ENCODE measurements at places on chromosomes 11 and 22. TPM values are rescaled to one million over a fixed set of nuclear protein-coding genes. Genes with fewer than 3 reads are reported as not detected.

- H3K4me3 ChIP-seq = no peak overlapping the region
- H3K27ac ChIP-seq = no peak overlapping the region
- no peak for DNase-seq
- H3K27me3 ChIP-seq = no peaks in the 10 kb centered on the region
- no peaks in the 10 kb centered on the region for H3K36me3 ChIP-seq
- H3K4me1 ChIP-seq = no peaks in the 10 kb centered on the region
These were observed 59.7 kb downstream of the SPON1 start for GRCh38 chr11:14022251-14022650.

DNA sequence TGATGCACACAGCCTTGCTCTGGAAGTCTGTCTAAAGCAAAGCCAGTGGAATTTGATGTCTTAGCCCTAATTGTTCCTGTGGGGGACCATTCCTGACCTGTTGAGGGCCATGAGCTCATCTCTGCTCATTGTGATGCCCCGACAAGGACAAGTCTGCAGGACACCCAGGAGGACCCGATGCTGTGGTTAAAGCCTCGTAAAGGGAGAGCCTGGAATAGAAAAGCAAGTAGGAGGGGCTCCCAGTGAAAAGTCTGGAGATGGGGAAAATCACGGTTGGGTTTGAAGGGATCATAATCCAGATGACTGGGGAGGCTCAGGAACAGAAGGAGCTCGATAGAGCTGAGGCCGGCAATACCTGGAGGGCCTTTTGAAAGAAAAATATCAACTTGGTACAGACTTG is 98.5 kb upstream of the RAG2 start:
- no peak overlapping the region for H3K27ac ChIP-seq
- H3K36me3 ChIP-seq = no peaks in the 10 kb centered on the region
- H3K4me1 ChIP-seq = no peaks in the 10 kb centered on the region
- H3K27me3 ChIP-seq = no peaks in the 10 kb centered on the region
- DNase-seq = no peak

The OR2AG1 gene
- not detected for total RNA-seq

DNA sequence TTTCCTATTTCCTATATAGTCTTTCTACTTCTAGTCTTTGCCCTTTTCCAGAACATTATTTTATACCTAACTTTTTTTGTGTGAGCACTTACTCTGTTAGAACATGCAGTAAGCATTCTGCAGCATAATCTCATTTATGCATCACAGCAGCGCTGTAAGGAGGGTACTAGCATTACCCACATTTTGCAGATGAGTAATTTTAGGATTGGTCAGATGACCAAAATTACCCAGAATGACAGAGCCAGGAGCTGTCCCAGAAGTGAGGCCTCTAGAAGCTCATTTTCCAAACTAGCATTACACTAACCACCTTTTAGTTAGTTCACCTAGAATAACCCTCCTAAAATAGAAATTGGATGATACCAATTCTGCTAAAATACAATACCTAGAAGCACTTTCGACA is 47.1 kb upstream of the ARHGAP32 start:
- no peak overlapping the region for H3K27ac ChIP-seq
- no peaks in the 10 kb centered on the region for H3K36me3 ChIP-seq
- H3K27me3 ChIP-seq = no peaks in the 10 kb centered on the region
- H3K4me3 ChIP-seq = no peak overlapping the region
- H3K4me1 ChIP-seq = no peaks in the 10 kb centered on the region

DNA sequence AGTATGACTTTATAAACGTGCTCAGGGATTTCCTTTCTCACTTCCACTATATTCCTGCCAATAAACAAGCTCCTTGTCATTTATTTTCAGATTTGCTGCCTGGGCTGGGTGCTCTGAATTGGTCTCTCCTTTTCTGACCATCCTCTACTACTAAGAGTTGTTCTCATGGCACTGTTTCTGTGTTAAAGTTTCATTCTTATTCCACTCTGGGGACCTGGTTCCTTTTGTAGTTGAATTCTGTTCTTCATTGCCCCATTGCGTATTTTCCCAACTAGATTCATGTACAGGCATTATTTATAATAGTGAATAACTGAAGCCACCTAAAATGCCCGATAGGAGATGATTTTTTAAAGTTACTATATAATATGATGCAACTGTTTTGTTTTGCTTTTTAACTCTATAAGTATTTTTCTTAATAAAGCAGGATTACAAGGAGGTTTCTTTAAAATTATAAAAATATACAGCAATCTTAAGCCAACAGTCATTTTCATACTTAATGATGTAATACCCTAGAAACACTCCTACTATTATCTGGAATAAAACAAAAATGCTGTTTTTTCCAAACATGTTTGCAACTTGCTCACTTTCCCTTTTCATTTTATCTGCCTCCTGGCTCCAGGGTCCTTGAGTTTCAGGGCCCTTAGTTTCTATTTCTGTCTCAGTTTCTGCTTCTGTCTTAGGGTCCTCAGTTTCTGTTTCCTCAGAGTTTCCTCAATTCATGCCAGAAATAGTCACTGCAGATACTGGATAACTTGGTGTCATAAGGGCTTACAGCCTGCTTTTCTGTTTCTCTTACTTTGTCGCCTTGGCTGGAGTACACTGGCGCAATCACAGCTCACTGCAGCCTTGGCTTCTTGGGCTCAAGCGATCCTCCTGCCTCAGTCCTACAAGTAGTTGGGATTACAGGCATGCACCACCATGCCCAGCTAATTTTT is 9.8 kb upstream of the FUT4 start:
- no peaks in the 10 kb centered on the region for H3K4me1 ChIP-seq
- no peak overlapping the region for H3K27ac ChIP-seq
- no peaks in the 10 kb centered on the region for H3K36me3 ChIP-seq
- no peak for DNase-seq
- H3K27me3 ChIP-seq = no peaks in the 10 kb centered on the region
- no peak overlapping the region for H3K4me3 ChIP-seq

The TMEM135 gene
- total RNA-seq = 10.6 TPM

The TRIM49D1 gene
- total RNA-seq = not detected

The PATE4 gene
- not detected for total RNA-seq

GRCh38 chr22:39527481-39527961 is 5.0 kb downstream of the RPS19BP1 start:
- H3K4me3 ChIP-seq = no peak overlapping the region
- peaks cover 57% of the 10 kb centered on the region for H3K36me3 ChIP-seq
- no peak for DNase-seq

The TESMIN gene
- 5.0 TPM for total RNA-seq

DNA sequence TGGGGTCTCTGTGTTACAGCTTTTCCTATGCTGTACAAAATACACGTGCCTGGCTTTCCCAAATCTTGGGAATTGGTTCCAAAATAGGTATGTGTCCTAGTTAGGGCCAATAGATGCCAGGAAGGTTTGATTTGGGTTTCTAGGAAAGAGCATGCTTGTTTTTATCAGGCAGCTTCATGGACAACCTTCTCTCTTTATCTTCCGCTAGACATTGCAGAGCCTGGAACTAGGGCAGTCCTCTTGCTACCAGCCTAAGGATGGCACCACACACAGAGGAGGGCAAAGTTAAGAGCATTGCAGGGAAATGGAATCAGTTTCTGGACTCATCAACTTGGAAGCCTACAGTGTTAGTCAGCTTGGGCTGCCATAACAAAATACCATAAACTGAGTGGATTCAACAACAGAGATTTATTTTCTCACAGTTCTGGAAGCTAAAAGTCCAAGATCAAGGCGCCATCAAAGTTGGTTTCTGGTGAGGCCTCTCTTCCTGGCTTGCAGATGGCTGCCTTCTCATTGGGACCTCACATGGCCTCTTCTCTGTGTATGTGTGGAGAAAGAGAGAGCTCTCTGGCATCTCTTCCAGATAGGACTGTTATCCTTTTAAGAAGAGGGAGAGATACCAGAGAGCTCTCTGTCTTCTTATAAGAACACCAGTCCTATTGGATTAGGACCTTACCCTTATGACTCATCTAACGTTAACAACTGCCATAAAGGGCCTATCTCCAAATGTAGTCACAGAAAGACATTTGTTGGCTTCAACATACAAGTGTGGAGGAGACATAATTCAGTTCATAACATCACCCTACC is 27.3 kb upstream of the CREB3L1 start:
- no peak overlapping the region for H3K27ac ChIP-seq
- no peaks in the 10 kb centered on the region for H3K36me3 ChIP-seq
- H3K4me3 ChIP-seq = no peak overlapping the region
- no peaks in the 10 kb centered on the region for H3K4me1 ChIP-seq
- no peak for DNase-seq

- DNase-seq = no peak
- no peak overlapping the region for H3K4me3 ChIP-seq
- no peaks in the 10 kb centered on the region for H3K4me1 ChIP-seq
- no peaks in the 10 kb centered on the region for H3K36me3 ChIP-seq
These were observed 297.1 kb downstream of the NELL1 start for GRCh38 chr11:20966489-20966888.

GRCh38 chr11:119420631-119421030 is 2.3 kb downstream of the THY1 start:
- H3K4me3 ChIP-seq = no peak overlapping the region
- H3K27me3 ChIP-seq = no peaks in the 10 kb centered on the region
- no peaks in the 10 kb centered on the region for H3K36me3 ChIP-seq
- no peaks in the 10 kb centered on the region for H3K4me1 ChIP-seq
- H3K27ac ChIP-seq = no peak overlapping the region
- DNase-seq = no peak

The OR51B5 gene
- not detected for total RNA-seq

- H3K27me3 ChIP-seq = no peaks in the 10 kb centered on the region
- no peak overlapping the region for H3K27ac ChIP-seq
- H3K36me3 ChIP-seq = no peaks in the 10 kb centered on the region
- H3K4me1 ChIP-seq = no peaks in the 10 kb centered on the region
- no peak for DNase-seq
These were observed 84.3 kb downstream of the ARL14EP start for GRCh38 chr11:30406978-30407762.

The EFEMP2 gene
- total RNA-seq = 16.0 TPM

The CNIH2 gene
- 6.6 TPM for total RNA-seq

DNA sequence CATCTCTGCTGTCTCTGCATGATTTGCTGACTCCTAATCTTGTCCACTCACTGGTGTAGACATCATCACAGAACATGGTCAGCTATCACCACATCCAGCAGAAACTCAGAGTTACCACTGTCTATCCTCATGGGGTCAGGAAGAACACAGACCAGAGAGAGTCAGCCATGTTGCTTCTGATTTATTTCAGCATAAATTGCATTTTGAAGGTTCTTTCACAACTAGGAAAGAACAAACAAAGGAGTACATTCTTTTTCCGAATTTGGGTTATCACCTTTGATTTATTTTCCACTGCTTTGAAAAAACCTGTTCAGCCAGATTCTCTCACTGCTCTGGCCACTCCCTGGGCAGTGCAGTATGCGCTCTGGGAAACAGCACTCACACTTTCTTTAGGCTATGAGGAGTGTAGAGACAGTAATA is 172.0 kb upstream of the MTMR2 start:
- H3K27me3 ChIP-seq = no peaks in the 10 kb centered on the region
- DNase-seq = no peak
- H3K27ac ChIP-seq = no peak overlapping the region
- no peaks in the 10 kb centered on the region for H3K4me1 ChIP-seq
- no peak overlapping the region for H3K4me3 ChIP-seq

Data from naive thymus-derived CD4-positive, alpha-beta T cell (primary cell).